Stimulated activated CD4-positive, alpha-beta T cell treated with anti-CD3 and anti-CD28 coated beads, Interleukin-15, amount 100 ng/mL, for 1 hour (primary cell): ENCODE measurements at places on chromosomes 2 and 18.

GRCh38 chr2:237282568-237283128 is 131.3 kb downstream of the COL6A3 start:
- no peak for DNase-seq

GRCh38 chr2:211931314-211931713 is 607.3 kb downstream of the ERBB4 start:
- no peak for DNase-seq

GRCh38 chr2:11856095-11856494 is 109.7 kb downstream of the LPIN1 start:
- DNase-seq = no peak

DNA sequence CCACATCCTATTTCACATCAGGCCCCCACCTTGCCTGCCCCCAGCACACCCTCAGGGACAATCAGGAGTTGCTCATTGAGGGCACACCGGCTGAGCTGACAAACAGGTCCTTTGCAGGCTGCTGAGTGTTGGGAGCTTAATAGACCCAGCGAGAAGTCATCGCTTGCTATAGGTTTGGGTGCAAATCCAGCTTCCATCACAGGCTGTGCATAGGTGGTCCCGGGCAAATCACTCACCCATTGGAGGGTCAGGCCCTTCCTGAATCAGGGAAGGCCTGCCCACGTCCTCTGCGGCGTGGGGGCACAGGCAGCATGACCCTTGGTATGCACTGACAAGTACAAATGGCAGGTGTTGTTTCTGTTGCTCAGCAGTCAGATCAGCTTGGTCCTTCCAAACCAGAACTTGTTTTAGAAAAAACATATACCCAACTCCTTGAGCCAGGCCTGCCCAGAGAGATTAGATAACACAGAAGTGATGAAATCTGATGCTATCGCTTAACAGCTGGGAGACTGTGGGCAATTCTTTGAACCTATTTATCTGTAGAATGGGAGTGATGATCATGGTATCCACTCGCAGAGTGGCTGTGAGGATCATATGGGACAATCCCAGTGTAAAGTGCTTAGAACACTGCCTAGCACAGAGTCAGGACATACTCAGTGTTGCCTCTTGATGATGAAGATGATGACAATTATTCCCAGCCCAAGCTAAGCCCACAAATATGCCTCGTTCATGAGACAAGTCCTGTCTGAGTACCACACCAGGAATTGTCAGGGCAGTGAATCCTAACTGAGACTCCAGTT is 34.9 kb downstream of the SMAD7 start:
- DNase-seq = no peak

GRCh38 chr2:194700726-194701125 is 956.3 kb upstream of the SLC39A10 start:
- DNase-seq = no peak

GRCh38 chr2:174682578-174683391 is 81.5 kb downstream of the CHRNA1 start:
- DNase-seq = peak; percentile 47

- DNase-seq = peak; percentile 32
Measured at GRCh38 chr18:62585274-62586150, 62.7 kb downstream of the ZCCHC2 start.

DNA sequence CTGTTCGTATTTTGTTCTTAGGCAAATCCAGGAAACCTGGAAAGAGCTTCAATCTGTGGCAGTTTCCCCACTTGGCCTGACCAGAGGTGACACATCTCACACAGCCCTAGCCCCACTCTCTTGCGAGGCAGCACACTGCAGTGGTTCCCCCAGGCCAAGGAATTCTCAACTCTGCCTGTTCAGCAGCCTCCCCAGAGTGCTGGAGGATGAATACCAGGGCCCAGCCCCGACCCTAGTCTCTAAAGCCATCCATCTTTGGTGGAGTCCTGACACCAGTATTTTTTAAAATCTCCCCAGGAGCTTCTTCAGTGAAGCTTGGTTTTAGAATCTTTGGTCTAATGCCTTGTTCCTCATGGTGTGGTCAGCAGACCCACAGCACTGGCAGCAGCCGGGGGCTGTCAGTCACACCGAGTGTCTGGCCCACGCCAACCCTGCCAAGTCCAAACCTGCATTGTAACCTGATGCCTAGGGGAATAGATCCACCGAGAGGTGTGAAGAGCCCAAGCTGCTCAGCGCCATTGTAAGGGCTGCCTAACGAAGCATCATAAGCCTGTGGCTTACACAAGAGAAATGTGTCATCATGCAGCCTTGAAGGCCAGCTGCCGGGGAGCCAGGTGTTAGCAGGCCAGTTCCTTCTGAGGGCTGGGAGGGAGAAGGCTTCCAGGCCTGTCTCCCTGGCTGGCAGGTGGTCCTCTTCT is 428.7 kb upstream of the ID2 start:
- DNase-seq = no peak

DNA sequence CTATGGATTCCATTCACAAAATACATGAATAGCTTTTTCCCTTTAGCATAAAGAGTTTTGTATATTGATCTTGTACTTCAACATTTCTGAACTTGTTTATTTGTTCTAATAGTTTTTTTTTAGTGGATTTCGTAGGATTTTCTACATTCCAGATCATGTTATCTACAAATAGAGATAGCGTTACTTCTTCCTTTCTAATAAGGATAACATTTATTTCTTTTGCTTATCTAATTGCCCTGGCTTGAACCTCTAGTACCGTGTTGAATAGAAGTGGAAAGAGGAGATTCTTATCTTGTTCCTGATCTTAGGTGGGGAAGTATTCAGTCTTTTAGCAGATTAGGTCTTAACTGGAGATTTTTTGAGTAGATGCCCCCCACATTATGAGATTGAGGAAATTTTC is 9.5 kb downstream of the UGT1A6 start:
- DNase-seq = no peak

- no peak for DNase-seq
Measured at GRCh38 chr2:133680343-133681049, 112.2 kb upstream of the NCKAP5 start.

- no peak for DNase-seq
Measured at GRCh38 chr2:120862201-120863060, 126.8 kb downstream of the GLI2 start.

GRCh38 chr2:99600981-99601651 is 111.3 kb upstream of the REV1 start:
- no peak for DNase-seq

GRCh38 chr18:53994016-53994415 is 230.5 kb downstream of the MBD2 start:
- no peak for DNase-seq

DNA sequence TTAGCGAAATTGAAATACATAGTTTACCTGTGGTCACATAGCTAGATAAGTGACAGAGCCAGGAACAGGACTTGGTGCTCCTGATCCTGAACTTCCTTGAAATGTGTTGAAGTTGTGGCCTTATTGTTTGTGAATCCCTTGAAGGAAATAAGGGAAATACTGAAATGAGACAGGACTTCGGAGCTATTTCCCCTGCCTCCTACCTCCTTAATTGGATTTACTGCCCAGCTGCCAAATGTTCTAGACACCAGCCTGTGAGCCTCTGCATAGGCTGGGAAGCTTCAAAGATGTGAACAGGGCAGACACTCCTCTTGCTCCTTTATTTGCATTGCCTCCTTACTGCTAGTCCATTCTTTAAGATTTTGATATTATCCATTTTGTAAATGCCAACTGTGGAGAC is 135.2 kb downstream of the PRPF40A start:
- DNase-seq = no peak

GRCh38 chr2:88197732-88198131 is 27.6 kb downstream of the THNSL2 start:
- DNase-seq = no peak

DNA sequence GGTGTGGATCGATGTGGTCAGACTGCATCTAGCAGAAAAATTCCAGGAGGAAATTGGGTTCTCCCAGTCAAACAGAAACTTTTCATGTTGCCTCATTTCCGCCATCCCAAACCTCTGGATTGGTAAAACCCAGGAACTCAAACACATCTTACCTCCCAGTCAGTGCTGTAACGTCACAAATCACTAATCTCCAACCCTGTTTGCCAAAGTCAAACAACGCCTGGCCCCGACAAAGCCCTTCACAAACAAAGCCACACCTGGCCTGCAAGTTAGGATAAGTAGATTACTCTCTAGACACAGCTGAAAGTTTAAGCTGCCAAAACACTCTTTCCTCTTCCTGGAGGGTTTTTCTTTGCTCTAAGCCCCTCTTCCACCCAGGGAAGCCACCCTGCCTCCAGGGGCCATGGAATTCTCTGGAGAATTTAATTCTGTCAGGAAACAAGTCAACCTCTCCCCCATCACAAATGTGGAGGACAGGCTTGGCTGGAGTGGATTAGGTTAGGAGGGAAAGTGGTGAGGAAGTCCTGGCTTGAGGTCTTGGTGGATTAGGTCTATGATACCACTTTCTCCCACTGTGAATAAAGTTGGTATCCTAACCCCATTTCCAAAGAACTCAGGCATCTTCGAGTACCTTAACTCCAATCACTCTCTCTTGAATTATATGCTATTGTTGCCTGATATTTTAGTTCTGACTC is 86.7 kb downstream of the LYPD6B start:
- DNase-seq = no peak

- no peak for DNase-seq
Measured at GRCh38 chr2:196018037-196018436, 50.6 kb downstream of the DNAH7 start.

- no peak for DNase-seq
Measured at GRCh38 chr2:171908235-171908634, 14.0 kb upstream of the HAT1 start.

DNA sequence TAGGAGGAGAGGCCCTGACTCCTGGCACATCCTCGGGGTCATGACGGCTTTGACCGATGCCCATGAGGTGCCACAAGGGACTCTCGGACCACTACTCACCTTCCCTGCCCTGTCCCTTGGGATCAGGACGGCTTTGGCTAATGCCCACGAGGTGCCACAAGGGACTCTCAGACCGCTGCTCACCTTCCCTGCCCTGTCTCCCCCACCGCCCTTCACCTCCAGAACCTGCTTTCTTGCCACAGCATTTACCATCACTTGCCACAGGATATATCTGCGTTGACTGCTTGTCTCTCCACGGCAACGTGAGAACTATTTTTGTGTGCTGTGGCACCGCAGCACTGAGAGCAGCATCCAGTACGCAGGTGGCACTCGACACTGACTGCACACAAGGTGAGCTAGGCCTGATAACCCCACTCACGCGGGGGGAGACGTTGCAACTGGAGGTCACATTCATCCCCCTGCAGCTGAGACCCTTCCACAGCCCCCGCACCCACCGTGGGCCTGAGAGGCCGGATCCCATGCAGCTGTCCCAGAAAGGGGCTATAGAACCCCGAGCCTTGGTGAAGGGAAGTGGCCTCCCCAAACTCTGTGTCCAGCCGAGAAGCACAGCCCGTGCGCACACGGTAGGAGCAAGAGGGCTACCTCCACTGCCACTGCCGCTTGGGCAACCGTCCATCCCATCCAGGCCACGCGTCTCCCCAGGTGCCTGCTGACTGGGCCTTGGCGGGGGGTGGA is 47.5 kb downstream of the ANO7 start:
- DNase-seq = no peak

GRCh38 chr2:136139631-136140030 is 21.7 kb upstream of the CXCR4 start:
- DNase-seq = no peak

DNA sequence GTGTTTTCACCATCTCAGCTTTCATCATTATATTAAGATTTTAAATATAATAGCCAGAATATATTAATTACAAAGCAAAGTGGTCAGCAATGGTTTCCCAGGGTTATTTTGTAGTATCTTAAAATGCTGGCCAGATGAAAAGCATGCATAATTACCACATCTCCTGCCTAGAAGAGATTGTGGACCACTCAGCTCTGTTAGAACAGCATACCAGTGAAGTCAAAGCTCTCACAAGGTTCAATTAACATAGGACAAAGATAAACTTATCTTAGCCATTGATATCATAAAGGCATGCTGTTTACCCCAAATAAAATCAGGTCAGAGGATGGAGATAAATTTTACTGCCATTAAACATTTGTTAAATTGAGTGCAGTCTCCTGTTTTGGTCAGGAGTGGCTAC is 19.3 kb upstream of the PDE1A start:
- no peak for DNase-seq

DNA sequence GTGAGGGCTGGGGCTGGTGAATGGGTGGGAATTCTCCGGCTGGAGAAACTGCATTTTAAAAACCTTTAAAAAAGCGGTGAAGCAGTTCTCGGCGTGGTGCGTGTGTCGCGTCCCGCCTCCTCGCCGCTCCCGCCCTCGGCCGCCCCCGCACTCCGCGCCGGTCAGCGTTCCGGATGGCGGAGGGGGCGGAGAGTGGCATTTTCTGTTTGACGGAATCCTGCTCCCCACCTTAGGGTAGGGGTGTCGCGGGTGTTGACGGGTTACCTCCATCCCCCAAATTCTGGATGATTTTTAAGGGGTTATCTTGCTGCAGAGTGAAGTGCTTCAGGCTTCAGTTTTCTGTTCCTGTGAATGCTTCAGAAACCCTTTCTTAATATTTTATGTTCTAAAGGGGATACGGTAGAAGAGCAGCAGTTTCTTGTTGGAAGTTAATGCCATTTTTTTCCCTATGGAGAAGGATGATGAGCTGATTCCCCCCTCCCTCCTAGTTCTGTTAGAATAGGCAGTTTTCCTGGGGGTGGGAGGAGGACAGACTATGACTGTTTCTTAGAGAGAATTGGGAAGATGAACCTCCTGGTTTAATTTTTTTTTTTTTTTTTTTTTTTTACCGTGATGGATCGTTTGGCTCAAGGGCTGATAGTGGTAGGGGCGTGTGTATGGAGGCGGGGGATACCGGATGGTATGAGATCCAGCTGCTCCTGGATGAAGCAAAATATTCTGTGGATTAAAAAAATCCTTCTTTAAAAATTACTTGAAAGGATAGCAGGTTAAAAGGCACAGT is 756 bp downstream of the ABI2 start:
- peak; percentile 26 for DNase-seq

DNA sequence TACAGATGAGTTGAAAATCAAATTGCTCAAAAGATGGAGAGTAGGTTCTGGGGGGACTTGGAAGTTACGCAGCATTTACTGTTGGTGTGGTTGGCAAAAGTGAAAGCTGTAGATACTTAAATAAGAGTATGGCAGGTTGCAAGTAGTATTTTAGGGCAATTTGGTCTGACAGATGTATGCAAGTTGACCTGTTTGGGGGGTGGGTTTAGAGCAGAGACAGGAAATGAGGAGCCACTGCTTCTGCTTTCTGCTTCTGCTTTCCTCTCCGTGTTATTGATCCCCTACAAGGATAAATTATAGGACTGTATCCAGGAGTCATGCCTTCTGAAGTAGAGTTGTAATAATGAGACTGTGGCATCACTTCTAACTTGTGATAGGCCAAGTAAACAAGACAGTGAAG is 71.2 kb downstream of the EPAS1 start:
- no peak for DNase-seq

DNA sequence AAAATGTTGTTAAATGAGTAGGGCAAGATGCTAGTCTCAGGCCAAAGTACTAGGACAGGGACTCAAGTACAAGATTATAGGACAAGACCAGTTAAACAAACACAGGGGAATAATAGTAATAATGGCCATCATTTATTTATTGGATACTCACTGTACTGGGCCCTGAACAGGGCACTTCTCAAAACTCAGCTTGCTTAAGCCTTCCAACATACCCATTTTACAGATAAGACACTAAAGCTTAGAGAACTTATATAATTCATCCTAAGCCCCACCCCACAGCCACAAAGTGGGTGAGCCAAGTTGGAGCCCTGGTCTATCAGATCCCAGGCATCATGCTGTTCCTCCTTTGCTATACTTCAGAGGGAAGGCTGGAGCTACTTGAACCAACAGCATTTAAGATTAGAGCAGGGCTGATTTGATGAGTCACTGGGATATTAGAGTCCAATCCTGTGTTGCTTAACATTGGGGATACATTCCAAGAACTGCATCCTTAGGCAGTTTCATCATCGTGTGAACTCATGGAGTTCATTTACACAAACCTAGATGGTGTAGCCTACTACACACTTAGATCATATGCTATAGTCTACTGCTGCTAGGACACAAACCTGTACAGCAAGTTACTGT is 153.6 kb downstream of the MTCL1 start:
- DNase-seq = no peak
